ENCODE measurements at places on chromosomes 6 and 20.

- no peak for DNase-seq
Observed at GRCh38 chr6:146244630-146245143, 215.8 kb downstream of the GRM1 start.

DNA sequence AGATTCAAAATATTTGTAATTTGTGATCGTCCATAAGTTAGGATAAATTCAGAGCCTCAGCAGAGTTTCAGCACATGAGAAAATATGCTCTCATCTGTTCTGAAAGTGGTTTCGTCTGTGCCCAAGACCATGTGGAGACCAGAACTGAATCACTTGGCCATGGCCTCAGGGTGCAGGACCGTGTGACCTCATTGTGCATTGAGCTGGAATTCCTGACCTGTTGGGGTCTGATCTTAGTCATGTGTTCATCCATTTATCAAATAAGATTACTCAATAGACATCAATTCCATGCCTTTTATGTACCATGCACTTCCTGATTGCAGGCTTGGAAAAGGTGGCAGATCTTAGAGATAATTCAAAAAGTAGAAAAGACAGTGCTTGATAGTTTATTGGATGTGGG lies 680.5 kb downstream of the QKI start:
- no peak for DNase-seq

GRCh38 chr20:48057251-48057650 lies 272.0 kb upstream of the SULF2 start:
- DNase-seq, result no peak

- no peak for DNase-seq
Observed at GRCh38 chr20:36268440-36269342, 32.4 kb downstream of the AAR2 start.

- DNase-seq, result no peak
Observed at GRCh38 chr6:101711518-101711917, 318.0 kb downstream of the GRIK2 start.

DNA sequence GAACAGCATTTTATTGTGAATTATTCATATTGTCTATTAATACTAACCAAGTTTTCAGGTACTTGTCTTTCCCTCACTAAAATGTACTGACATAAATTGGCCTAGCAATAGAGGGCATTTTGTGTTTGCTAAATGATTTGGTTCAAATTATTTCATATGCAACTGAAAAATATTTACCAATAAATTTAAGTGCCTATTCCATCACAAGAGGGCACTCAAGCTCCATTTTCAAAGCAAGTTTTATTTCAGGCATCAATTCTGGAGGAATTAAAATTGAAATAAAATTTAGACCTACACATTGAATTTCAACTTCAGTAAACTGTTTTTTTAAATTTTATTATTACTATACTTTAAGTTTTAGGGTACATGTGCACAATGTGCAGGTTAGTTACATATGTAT lies 114.3 kb upstream of the SYNCRIP start:
- no peak for DNase-seq

Measured in stimulated activated CD4-positive, alpha-beta T cell treated with anti-CD3 and anti-CD28 coated beads, Interleukin-4, amount 100 ng/mL, for 1 hour (primary cell).